ENCODE measurements at places on chromosomes 3 and 15.

DNA sequence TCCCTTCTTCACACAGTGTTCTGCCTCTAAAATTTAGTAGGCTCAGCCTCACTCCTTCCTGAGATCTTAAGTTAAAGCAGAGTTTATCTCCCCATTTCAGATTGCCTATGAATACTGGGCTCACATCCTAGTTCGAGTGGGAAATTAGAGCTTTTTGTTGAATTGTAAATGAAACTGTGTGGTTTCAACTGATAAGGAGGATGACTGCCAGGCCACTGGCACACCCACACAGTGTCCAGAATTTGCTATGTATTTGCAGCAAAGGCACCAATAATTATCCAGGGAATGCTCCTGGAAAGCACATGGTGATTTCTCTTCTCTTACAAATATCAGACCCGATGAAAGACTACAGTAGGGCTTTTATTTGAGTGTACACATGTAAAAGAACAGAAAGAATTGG lies 308.1 kb upstream of the COL8A1 start:
- DNase-seq = no peak

DNA sequence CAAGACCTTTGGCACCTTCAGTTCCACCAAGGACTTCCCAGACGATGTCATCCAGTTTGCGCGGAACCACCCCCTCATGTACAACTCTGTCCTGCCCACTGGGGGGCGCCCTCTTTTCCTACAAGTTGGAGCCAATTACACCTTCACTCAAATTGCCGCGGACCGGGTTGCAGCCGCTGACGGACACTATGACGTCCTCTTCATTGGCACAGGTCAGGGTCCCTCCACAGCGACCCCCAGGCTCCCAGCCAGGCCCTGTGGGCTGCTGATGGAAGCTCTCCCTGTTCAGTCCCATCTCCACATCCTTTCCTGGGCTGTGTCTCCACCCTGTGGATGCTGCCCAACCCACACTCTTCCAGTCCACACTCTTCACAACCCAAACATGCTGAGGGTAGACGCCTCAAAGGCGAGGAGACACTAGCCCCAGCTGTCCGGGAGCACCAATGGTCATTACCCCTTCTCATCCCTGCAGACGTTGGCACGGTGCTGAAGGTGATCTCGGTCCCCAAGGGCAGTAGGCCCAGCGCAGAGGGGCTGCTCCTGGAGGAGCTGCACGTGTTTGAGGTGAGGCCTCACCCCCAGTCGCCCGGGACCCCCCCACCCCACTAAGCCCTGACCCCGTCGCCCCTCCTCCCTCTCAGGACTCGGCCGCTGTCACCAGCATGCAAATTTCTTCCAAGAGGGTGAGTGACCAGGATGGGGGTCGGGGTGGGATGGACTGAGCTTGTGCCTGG lies 4.3 kb upstream of the LSMEM2 start:
- DNase-seq = peak; percentile 57

DNA sequence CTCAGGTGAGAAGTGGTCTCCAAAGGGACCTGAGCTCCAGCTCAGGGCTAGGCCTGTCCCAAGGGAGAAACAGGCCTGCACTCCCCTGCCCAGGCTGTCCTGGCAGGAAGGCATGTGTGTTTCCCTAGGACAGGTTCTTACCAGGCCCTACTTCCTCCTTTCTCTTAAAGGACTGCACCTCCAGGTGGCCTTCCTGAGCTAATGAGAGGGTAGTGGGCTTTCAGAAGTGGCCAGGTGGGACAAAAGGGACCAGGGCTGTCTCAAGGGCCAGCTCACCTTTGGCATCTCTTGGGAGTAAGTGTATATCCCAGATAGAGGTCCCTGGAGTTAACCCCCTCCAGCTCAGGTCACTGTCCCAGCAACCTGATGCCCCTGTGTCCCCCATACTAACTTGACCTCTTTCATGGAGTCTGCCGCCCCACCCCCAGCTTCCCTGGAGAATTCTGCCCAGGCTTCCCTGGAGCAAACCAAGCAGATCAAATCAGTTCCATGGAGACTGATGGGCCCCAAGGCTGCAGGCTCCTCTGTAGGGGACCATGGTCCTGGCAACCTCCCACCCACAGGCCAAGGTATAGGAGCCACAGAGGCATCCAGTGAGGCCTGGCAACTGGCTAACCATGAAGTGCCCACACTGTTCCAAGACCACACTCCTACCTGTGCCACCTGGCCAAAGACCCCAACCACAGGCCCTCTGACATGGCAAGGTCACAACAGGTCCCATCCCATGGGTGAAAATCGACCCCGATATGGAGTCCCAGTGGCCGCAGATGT lies 67.6 kb downstream of the ZNF445 start:
- no peak for DNase-seq

DNA sequence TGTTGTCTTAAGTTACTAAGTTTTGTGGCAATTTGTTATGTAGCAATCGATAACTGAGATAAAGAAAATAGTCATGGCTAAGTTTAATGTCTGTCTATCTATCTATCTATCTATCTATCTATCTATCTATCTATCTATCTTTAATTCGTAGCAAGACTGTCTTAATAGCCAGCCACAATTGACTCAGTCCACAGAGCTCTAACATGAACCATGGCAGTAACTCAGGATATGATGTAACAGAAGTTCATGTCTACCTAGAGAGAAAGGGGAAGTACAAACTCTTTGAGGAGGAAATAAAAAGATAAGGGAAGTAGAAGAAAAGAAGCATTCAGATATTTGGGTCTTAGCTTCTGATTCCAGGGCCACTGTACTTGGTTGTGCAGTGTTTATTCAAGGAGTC lies 61.5 kb upstream of the FNDC3B start:
- no peak for DNase-seq

GRCh38 chr3:50503504-50504342 lies at the start of gene CACNA2D2:
Gene CACNA2D2, minus strand, starts transcription at chr3:50503634. Its CDS starts 211 bp downstream, at chr3:50503423.
- peak; percentile 59 for DNase-seq

- no peak for DNase-seq
Measured at GRCh38 chr15:58704155-58704865, 45.2 kb downstream of the ADAM10 start.

GRCh38 chr15:57951328-57951932 lies 114.1 kb downstream of the ALDH1A2 start:
- DNase-seq = no peak

DNA sequence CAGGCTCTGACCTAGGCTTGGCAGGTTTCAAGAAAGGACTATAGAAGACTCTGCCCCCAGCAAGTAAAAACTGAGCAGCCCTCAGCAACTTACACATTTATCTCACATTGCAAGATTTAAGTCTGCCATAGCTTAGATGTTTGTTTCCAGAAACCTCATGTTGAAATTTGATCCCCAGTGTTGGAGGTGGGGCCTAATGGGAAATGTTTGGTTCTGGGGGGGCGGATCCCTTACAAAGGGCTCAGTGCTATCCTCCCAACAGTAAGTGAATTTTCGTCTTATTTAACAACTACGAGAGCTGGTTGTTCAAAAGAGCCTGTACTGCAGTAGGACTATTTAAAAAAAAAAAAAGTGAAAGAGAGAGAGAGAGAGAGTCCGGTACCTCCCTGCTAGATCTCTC lies 125.2 kb upstream of the PROK2 start:
- DNase-seq = no peak

DNA sequence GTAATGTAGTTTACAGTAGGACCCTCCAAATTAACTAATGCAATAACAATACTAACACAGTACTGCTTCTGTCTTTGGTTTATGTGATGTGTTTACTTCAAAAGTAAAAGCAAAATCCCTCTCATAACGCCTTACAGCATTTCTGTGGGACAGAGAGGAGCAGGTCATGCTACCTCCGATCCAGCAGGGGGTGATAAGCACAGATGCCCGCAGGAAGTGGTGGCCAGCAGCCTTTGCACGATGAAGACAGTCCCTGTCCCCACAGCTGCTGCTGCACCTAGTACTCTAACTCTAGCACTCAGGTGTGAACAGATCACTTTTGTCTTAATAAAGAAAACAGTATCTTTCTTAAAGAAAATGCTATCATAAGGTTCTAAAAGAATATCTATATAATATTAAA lies 38.3 kb downstream of the ANO10 start:
- no peak for DNase-seq

GRCh38 chr3:67018789-67019526 lies 20.9 kb downstream of the KBTBD8 start:
- no peak for DNase-seq

GRCh38 chr3:170419557-170420087 lies 954 bp downstream of the CLDN11 start:
- DNase-seq = no peak

GRCh38 chr3:106577241-106577640 lies 708.4 kb upstream of the CBLB start:
- no peak for DNase-seq

- no peak for DNase-seq
Measured at GRCh38 chr3:108297647-108298046, 1.3 kb downstream of the HHLA2 start.

GRCh38 chr3:186810336-186810996 lies 4.2 kb upstream of the RFC4 start:
- DNase-seq = no peak

DNA sequence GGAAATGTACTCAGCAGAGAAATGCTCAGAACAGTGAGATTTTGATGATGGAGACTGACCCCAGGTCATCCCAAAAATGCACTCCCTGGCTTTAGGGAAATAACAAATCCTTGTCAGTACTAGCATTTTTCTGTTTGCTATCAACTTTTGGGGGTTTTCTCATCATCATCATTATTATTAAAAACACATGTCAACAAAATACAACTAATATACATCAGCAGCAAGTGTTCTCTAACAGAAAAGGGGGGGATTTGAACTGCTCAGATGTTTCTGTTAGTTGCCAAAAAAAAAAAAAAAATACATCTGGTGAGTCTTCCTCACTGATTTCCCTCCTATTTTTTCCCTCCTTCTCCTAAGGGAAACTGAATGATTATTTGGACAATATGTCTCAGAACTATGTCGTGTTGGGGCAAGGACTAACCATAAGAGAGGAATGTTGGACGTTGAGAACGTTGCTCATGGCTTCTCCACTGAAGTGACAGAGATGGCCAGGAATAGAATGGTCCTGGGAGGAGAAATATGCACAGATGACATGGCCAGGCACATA lies 230.0 kb upstream of the MCTP2 start:
- DNase-seq = no peak

DNA sequence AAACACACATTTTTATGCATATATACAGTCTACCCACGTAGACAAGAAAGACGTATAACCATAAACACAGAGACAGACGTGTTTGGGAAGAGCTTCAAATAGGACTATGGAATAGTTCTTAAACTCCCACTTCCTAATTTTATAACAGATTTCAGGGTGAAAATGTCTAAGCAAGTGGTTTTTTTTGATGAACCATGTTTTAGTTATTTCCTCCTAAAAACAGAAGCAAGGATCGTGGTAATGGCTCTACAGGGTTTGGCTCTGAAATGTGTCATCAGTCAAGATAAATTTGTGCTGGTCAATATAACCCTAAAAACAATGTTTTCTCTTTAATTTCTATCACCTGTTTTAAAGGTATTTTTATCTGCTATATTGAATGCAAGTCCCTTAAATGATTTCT lies 58.2 kb downstream of the FMN1 start:
- no peak for DNase-seq

DNA sequence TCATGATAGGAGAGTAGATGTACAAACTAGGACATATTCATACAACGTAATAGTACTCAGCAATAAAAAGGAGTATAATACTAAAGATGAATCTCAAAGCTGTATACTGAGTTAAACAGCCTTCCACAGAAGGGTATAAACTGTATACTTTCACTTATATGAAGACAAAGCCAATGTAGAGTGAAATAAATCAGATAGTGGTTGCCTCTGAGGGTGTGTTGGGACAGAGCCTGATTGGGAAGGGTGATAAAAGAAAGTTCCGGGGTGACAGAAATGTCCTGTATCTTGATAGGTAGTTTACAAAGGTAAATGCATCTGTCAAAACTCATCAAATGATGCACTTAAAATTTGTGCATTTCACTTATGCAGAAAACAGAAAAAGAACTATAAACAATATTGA lies 122.5 kb downstream of the ADAM10 start:
- DNase-seq = peak; percentile 23

DNA sequence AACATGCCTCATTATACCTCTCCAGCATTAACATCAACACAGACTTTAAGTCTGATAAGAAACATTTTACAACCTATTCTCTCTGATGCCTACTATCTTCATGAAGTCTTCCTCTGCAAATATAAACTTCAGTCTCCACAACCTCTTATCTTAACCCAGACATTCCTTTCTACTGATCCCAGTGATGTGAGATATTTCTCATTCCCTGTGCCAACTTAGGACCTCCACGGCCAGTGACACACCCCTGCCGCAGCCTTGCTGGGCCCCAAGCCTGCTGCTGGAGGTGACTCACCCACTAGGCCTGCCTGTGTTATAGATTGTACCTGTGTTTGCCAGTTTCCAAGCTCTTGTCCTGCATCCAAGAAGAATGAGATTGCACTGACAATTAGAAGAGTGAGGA lies 734.5 kb upstream of the CADM2 start:
- DNase-seq = no peak

- no peak for DNase-seq
Measured at GRCh38 chr3:118889691-118890090, 145.0 kb downstream of the IGSF11 start.

DNA sequence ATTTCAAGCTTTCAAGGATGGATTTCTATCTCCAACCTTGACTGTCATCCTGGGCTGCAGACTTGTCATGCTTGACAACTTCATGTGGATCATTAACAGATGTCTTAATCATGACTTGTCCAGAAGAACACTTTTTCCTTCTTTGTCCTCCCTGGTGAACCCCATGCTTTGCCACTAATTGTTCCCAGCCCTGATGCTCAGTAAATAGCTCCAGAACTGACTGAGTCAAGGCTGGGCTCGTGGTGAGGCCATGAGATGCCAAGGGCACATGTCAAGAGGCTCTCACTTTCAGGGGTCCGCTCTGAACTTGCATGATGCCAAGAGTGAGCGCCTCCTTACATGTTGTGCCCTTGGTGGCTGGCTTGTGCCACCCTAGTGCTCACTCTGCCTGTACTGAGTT lies 48.9 kb upstream of the KY start:
- no peak for DNase-seq

DNA sequence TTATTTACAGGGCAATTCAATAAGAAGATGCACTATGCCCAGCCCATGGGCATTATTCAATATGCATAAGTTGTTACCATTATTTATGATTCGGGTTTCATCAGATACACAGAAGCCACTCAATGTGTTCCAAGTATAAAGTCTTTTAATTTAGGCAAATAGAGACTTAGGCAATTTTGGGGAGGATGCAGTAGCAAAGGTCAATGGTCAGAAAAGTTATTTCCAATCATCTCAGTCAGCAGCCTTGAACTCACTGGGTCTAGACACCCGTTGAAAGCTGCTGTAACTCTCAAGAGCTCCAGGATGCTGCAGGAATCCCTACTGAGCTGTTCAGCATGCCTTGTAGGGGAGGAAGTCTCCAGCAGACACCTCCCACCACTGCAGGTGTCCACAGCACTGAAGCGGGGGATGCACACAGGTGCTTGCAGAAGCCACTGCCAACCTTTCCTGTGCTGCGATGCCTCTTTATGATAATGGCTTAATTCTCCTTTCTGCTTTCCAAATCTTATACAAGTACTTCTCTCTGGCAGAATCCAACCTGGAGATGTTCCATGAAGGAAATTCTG lies 155.0 kb upstream of the SUCLG2 start:
- no peak for DNase-seq

DNA sequence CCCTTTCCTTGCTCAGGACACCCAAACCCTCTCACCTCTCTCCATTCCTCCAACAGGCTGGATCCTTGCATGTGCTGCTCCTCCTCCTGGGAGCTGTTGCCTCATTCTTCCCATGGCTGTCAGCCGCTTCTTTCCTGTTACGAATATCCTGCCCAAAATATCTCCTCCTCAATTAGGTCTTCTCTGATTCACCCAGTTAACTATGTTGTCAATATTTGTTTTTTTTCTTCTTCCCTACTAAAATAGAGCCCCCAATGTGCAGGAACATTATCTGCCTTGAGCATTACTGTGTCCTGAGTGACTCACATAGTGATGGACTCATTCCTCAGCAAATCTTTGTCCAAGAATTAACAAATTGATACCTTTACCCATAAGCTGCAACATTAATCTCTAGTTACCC lies 357.2 kb downstream of the CLSTN2 start:
- DNase-seq = no peak

All from CD4-positive, alpha-beta T cell treated with Interleukin-4 for 4 hours (primary cell).